ENCODE measurements at places on chromosomes 2 and 18.

- DNase-seq = no peak
These were observed 306.8 kb downstream of the CELF4 start for GRCh38 chr18:37258819-37259218.

DNA sequence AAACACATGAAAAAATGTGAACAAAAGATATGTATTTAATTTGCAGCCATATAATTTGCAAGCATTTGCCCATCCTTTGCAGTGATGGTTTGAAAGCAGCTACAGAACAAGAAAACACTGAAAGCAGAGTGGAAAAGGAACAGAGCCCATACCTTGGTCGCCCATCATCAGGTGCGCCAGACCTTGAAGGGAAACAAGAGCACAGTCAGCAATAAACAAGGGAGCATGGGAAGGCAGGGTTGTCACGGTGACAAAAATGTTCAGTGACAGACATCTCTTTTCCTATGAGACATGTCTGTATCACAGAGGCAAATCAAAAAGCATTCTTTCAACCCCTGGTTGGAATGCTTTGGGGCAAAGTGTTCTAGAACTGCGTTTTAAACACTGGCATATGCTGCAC, 109.4 kb downstream of the NRXN1 start:
- DNase-seq = no peak

GRCh38 chr2:135152361-135152760, 100.3 kb downstream of the RAB3GAP1 start:
- no peak for DNase-seq

- no peak for DNase-seq
These were observed 19.8 kb downstream of the FER1L5 start for GRCh38 chr2:96662360-96662759.

DNA sequence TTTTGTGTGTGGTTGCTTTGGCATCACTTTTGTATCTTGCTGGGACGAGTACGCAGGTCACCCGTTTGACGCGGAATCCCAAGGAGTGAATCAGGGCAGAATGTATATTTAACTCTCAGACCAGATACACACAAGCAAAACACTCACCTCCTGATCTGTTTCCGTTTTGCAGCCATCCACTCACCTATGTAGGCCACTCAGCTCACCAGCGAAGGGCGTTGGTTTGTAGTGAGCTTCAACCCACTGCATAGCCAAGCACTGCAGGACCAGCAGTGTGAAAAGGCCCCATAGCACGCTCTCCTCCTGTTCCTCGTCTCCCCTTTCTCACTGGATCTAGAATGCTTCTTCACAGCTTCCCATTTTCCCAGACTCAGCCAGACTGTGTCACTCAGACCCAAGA, 58.3 kb downstream of the ZNF532 start:
- no peak for DNase-seq
